ENCODE measurements at places on chromosomes 4 and X. TPM values are rescaled to one million over a fixed set of nuclear protein-coding genes. Genes with fewer than 3 reads are reported as not detected.
A peak's percentile ranks its signal among the peaks of the same experiment; 100 is the strongest.

GRCh38 chr4:5998333-5998936 is 19.8 kb downstream of the C4orf50 start:
- DNase-seq = peak; percentile 20

Gene CYSLTR1
- not detected for total RNA-seq

Gene ZFX
- 58.2 TPM for total RNA-seq

- DNase-seq = no peak
Observed at GRCh38 chr4:17915439-17915838, 104.7 kb downstream of the NCAPG start.

DNA sequence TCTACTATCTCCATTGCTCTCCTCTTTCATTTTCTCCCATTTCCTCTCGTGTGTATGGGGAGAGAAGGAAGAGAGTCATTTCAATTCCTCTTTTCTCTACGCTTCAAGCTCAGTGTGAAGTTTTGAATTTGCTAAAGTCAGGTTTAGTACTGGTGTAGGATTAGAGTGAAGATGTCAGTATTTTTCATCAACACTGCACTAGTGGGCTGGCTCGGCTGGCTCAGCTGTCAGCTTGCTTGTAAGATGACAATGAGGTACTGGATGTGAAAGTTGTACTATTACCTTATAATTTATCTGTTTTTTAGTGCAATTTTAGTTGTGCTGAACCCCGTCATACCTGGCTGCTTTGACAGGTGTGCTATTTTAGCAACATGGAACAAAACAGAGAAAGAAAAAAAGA is 2.1 kb upstream of the SH2D1A start:
- no peak for DNase-seq

Gene TSPAN5
- 38.4 TPM for total RNA-seq
